ENCODE measurements at places on chromosomes 16 and 17. TPM values are rescaled to one million over a fixed set of nuclear protein-coding genes. Genes with fewer than 3 reads are reported as not detected.

GRCh38 chr16:82735186-82735585 is 108.4 kb downstream of the CDH13 start:
- no peaks in the 10 kb centered on the region for H3K36me3 ChIP-seq
- no peak overlapping the region for H3K27ac ChIP-seq
- H3K4me1 ChIP-seq, result no peaks in the 10 kb centered on the region
- H3K4me3 ChIP-seq, result no peak overlapping the region

DNA sequence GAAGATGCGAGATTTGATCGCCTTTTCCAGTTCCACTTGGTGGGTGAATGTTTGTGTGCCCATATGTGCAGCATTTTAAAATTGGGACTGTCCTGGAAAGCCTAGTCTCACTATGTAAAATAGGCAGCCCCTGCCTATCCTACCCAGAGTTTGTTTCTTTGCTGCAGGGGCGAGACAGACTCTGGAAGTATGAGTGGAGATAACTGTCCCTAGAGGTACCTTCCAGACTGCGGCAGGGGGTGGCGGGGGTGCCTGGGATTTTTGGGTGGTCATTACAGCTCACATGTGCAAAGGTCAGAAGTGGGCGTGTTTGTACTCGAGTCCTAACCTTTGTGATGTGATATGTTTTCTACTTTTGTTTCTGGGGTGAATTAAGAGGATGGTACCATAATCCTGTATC is 36.6 kb downstream of the MPRIP start:
- H3K27me3 ChIP-seq, result no peaks in the 10 kb centered on the region
- H3K36me3 ChIP-seq, result peaks cover 19% of the 10 kb centered on the region
- no peak overlapping the region for H3K27ac ChIP-seq
- peaks cover 16% of the 10 kb centered on the region for H3K4me1 ChIP-seq

FOXN1 gene
- not detected for total RNA-seq

RPRML gene
- total RNA-seq, result not detected
